GM23248 (cell line): ENCODE measurements at places on chromosomes 16 and 17. TPM values are rescaled to one million over a fixed set of nuclear protein-coding genes. Genes with fewer than 3 reads are reported as not detected.

Gene TBC1D3L
- 3.5 and 4.2 TPM in 2 replicates for polyA plus RNA-seq

Gene TBC1D26
- polyA plus RNA-seq, result not detected in 2 replicates

Gene KRT33B
- 1.0 and 1.2 TPM in 2 replicates for polyA plus RNA-seq

Gene COG8
- 28.9 and 29.1 TPM in 2 replicates for polyA plus RNA-seq

Gene SPATA32
- not detected in 2 replicates for polyA plus RNA-seq

Gene RHBDF2
- polyA plus RNA-seq, result 12.7 and 12.9 TPM in 2 replicates

GRCh38 chr17:66527335-66527734, 224.9 kb downstream of the PRKCA start:
- DNase-seq, result no peak

DNA sequence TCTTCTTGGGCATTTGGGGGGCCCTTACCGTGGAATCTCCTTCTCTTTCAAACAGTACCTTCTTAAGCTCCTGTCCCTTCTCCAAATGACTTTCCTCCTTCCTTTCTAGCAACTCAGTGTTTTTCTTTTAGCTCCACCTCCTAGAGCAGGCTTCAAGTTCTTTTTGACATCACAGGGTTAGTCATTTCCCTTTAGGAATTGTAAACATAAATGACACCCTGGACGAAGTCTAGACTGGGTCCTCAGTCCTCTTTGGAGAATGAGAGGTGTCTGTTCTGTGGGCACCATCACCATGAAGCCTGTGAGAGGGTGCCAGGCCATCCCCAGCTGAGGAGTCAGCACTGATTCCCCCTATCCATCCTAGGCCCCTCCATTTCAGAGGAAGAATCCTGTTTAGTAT, 94.7 kb downstream of the SALL1 start:
- peak; percentile 9 for DNase-seq

- no peak for DNase-seq
Observed at GRCh38 chr16:79798416-79799053, 198.0 kb upstream of the MAF start.

- no peak for DNase-seq
Observed at GRCh38 chr17:74220946-74221818, 7.8 kb downstream of the TTYH2 start.

DNA sequence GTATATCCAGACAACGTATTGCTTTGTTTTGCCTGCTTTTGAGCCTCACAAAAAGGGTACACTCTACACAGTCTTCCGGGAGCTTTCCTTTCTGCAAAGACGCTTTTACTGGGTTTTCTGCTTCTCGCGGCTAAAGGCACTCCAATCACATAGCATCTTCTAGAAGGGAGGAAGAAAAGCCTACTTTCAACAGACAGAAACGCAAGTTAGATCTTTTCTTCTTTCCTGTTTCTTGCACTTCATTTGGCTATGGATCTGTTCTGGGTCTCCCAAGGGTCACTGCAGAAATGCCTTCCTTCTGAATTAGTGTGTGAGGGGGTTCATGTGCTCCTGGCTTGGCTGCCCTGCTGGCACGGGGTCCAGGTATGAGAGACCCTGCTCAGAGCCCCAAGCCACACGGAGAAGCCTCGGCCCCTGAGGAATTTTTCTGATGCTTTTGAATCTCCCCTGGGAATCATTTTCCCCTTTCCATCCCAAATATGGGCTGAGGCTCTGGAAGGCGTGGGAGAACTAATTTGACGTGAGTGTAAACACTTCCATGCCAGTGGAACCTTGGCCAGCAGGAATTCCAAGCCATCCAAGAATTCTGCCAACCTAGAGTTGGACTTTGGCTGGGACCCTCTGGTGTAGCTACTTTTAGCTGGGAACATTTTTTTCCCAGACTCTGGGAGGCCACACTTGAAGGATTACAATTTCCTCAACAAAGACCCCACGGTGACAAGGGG, 49.6 kb upstream of the NKD1 start:
- peak; percentile 22 for DNase-seq

DNA sequence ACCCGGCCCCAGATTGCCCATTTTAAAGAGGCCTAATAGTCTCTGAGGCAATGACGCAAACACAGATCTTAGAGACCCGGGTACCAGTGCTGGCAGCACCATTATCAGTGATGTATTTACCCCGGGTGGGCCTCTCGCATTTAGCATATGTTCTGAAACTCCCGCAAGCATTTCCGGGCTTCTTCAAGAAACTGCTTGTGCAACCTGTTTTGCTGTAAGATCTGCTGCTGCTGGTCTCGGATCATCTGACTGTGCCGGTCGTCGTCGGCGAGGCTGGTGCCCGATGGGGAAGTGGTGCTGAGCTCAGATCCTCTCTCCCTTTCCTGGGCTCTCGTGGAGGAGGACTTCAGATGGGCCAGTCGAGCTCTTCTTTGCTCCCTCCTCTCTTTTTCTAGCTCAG, 12.5 kb downstream of the CEP295NL start:
- DNase-seq, result no peak

DNA sequence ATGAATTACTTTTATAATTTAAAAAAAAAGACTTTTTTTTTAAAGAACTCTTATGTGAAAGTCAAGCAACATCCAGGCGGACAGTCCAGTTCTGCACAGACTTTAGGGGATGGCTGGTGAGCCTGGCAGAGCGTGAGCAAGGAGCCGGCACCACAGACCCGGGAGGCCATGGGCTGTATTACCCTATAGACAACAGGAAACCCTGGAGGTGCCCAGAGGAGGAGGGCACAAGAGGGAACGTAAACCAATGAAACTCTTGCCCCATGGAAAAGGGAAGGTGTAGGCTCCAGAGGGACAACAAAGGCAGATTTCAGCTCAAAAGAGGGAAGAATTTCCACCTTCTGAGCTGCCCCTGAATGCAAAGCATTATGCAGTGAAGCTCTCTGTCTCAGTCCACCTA, 25.5 kb upstream of the RPH3AL start:
- no peak for DNase-seq

DNA sequence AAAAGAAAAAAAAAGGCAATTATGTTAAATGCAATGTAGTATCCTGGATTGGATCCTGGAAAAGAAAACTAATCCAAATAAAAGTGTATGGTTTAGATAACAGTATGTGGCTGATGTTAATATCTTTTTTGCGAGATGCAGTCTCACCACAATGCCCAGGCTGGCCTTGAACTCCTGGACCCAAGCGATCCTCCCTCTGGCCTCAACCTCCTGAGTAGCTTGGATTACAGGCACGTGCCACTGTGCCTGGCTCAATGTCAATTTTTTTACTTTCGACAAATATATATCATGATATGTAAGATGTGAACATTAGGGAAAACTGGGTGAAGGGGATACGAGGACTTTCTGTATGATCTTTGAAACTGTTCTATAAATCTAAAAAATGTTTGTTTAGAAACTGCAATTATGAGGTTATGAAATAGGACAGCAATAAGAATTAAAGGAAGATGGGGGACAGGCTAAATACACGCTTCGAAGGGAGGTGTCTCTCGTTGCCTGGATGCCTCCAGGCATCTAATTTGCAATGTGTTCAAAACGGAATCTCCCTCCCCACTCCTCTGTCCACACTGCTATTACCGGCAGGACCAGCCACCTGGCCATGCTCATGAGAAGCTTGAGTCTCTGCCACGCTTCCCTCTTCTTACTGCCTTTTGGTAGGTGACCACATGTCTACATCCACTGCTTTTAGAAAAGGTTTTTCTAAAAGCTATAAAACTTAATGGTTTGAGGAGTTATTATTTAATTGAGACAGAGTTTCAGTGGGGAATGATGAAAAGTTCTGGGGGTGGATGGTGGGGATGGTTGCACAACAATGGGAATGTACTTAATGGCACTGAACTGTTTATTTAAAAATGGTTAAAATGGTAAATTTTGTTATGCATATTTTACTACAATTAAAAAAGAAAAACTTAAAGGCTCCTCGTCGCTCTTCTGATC, 15.2 kb downstream of the UBE2O start:
- DNase-seq, result no peak

- DNase-seq, result no peak
Observed at GRCh38 chr16:50516401-50516800, 31.8 kb upstream of the NKD1 start.
